Stimulated activated CD4-positive, alpha-beta T cell treated with anti-CD3 and anti-CD28 coated beads, Interleukin-4, amount 100 ng/mL, for 4 hours (primary cell): ENCODE measurements at places on chromosomes 1 and 21.
A peak's percentile ranks its signal among the peaks of the same experiment; 100 is the strongest.

DNA sequence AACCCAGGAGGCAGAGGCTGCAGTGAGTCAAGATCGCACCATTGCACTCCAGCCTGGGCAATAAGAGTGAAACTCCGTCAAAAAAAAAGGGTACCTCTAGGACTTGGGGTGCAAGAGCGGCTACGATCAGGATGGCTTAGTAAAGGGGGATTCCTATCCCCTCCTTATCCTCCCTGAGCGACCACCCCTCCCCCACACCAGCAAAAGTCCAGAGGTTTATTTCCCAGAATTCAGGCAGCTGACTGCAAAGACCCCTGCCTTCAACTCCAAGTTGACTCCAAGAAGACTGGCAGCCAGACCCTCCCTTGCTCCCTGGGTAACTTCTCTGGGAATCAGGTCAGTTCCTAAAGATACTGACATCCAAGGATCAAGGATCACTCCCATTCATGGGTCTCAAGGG lies 12.4 kb upstream of the PRDM16 start:
- DNase-seq = no peak

- no peak for DNase-seq
Observed at GRCh38 chr1:38027201-38028104, 14.9 kb downstream of the UTP11 start.

GRCh38 chr1:170562646-170563338 lies 30.8 kb downstream of the GORAB start:
- peak; percentile 29 for DNase-seq

- DNase-seq = no peak
Observed at GRCh38 chr1:208747979-208748378, 503.8 kb upstream of the PLXNA2 start.

GRCh38 chr1:217133958-217134856 lies 411.0 kb upstream of the ESRRG start:
- DNase-seq = no peak

- no peak for DNase-seq
Observed at GRCh38 chr1:198687429-198687828, 48.6 kb downstream of the PTPRC start.

- DNase-seq = no peak
Observed at GRCh38 chr1:27001570-27002360, 8.3 kb downstream of the TRNP1 start.

DNA sequence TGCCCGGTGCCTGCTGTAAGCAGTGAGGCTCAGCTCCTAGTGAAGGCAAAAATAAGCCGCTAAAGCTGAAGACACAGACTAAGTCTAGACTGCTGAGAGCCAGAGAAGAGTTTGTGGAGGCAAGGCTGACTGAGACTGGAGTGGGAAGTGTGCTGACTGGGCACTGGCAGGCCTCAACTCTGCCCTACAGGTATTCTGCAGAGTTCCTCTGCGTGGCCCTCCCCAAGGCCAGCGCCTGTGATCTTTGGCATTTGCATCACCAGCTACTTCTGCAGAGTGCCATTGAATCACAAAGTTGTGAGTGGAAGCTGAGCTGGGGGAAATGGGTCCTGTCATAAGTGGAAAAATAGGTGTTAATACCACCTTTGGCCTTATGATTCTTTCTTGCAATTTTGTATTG lies 905.7 kb downstream of the PLA2G4A start:
- no peak for DNase-seq

GRCh38 chr1:183607322-183607980 lies 17.2 kb upstream of the NCF2 start:
- no peak for DNase-seq

DNA sequence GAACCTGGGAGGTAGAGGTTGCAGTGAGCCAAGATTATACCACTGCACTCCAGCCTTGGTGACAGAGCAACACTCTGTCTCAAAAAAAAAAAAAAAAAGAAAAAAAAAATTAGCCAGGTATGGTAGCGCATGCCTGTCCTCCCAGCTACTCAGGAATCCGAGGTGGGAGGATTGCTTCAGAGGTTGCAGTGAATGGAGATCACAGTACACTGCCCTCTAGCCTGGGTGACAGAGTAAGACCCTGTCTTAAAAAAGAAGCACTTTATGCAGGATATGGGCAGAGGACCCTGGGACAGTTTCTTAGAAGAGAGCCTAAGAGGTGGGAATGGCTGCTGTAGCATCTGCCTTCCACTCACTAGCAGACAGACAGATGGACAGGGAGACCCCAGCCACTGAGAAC lies 23.0 kb downstream of the IQGAP3 start:
- DNase-seq = no peak

DNA sequence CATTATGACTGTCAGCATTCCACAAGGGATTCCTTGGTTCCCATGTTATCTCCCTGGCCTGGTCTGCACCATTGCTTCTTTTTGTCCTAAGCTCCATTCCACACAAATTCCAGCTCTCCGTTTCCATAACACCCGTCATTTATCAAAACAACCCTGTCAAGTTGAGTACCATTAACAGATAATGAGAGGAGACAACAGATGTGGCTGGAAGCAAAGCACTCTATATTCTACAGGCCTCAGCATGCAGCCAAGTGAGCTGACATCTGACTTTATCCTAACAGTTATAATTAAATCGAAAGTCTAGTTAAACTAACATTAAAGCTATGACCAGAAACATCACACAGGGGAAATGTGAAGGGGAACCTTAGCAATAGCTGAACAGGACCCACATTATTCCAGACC lies 110.4 kb downstream of the RERE start:
- no peak for DNase-seq

GRCh38 chr1:20192871-20193411 lies 6.6 kb upstream of the PLA2G2C start:
- no peak for DNase-seq

- no peak for DNase-seq
Observed at GRCh38 chr1:28421744-28422143, 52.2 kb downstream of the PHACTR4 start.

- DNase-seq = no peak
Observed at GRCh38 chr1:172720339-172720738, 61.4 kb downstream of the FASLG start.

DNA sequence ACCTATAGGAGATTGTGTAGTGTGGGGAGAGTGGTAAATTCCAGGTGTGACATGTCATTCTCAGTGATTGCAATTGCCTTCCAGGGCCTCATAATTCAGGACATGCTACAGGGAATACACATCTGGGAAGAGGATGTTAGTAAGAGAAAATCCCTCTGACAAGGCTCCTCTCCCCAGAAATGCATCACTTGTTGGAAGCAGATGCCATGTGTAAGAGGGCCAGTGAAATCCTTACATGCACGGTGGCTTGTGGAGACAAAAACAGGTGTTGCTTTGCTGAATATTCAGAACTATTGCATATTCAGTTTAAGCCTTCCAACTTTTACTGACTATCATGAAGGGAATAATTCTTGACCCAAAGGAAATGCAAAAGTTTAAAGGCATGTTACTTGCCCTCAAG lies 503.4 kb downstream of the NEGR1 start:
- no peak for DNase-seq

DNA sequence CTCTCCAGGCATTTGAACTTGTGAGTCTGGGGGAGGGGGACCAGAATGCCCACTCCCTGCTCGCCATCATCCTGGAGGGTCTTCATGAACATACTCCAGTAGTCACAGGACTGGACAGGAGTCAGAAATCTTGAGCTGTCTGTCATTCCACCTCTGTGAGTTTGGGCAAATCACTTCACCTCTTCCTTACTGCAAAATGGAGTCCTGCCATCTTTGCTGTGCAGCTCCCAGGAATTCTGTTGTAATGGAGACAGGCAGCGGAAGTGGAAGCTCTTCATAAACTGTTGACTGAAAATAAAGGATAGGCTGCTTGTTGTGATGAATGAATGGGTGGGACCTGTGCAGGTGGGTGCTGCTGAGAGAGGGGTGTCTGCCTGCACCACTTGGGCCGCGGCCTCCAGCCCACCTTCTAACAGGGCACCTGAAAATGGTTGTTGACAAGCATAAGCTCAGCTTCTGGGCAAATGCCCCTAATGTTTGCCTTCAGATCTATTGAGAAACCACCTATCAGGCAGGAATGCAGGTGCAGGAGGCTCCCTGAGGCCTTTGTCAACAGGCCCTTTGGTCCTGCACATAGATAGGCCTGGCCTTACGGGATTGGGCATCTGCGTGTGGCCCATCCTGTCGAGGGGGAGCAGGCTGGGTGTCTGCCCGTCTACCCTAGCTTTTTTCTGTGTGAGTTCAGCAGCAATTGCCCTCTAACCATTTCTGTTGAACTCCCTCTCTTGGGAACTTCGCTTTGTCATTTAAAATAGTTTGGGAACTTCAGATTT lies 321.0 kb downstream of the RPS6KC1 start:
- DNase-seq = no peak

GRCh38 chr1:6652986-6653385 lies 28.3 kb downstream of the THAP3 start:
- no peak for DNase-seq

DNA sequence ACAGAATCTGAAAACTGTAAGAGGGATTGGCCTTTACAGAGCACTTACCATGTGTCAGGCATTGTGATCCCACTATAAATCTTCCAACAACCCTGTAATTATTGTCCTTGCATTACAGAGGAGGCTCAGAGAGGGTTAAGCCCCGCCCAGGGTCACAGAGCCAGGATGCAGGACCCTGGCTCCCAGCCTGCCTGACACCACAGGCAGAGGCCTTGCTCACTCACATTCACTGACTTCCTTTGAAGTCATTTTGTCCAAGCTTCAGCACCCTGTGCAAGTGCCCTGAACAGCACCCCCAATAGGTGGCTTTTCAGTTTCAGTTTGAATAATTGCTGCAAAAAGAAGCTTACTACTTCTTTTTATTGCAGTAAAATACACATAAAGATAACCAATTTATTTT lies 256.8 kb upstream of the NFIA start:
- no peak for DNase-seq

DNA sequence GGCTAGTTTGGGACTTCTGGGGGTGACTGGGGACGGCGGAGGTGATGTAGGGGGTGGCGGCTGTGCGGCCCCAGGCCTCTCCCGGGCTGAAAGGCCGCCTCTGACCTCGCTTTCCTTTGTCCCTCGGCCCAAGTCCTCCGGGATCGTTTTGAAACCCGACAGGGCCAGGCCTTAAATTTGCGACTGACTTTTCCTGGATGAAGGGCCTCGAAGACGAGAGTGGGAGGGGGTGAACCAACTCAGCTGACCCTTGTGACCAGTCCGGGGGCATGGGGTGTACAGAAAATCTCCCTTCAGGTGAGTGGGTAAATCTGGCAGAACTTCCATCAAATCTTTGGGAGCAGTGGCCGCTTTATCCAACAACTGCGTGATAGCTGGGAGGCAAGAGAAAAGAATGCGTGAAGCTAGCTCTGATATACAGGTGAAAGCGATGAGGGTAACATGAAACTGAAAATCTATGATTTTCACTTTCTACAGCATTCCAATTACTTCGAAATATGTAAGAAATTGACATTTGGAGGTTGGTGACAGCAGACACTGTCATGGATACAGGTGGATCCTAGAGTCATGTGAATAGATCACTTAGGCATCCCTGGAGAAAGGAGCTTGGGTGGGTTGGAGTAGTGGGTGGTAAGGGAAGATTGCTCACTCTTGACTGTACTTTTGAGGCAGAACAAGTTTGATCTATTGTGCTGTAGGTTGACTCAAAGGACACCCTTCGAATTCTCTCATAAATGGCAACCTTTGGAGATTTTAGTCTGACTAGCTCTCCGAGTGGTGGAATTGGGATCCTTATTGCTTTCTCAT lies 885 bp downstream of the AHCYL1 start:
- DNase-seq = no peak

DNA sequence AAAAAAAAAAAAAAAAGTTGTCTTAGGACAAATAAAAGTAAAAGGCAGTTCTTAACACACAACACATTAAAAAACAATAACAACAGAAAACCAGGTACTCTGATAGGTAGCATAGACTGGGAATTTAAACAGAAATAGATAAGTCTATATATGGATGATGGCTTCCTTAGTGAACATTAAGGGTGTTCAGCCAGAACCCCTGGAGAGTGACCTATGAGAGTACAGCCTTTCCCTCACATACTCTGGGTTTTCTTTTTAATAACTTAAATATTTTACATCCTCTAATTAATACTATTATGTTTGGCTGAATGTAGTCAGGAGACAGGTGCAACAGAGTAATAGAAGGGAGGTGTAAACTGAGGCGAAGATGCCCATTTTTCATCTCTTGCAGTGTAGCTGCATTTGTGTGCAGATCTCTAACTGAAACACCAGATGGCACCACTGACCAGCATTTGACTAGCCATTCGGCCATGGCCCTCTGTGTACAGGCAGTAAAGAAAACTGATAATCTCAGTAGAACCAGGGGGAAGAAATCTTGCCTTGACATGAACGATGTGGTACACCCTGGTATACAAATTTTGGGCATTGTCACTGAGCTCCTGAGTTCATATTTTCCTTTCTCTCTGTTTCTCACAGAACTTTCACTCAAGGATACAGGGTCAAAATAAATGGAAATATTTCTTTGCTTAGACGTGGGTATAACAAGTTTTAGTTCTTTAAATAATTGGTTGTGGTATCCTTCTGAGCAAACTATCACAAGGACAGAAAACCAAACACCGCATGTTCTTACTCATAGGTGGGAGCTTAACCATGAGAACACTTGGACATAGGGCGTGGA lies 7.6 kb downstream of the TTF2 start:
- peak; percentile 24 for DNase-seq

GRCh38 chr1:235625340-235625739 lies 24.2 kb downstream of the GNG4 start:
- no peak for DNase-seq

DNA sequence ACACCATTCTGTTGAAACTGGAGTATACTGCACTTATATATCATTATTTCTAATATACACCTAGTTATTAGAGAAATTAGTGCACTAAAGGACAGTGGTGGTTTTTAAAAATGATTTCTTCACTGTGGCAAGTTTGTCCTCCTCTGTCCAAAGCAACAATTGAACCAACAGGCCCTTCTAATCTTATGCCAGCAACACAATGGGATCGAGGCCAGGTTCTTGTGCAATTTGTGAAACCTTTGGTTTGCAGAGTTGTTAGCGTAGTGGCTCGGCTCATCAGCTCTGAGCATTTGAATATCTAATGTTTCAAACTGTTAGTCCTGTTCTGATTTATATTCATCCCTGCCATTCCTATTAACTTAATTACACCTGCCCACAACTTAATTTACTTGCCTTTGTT lies 9.9 kb upstream of the LRRC39 start:
- DNase-seq = no peak

GRCh38 chr1:209870151-209870831 lies 42.5 kb downstream of the UTP25 start:
- DNase-seq = no peak

GRCh38 chr1:23526329-23527041 lies 4.5 kb downstream of the E2F2 start:
- DNase-seq = no peak

- no peak for DNase-seq
Observed at GRCh38 chr1:68516066-68516465, 19.2 kb upstream of the DEPDC1 start.

- no peak for DNase-seq
Observed at GRCh38 chr21:28857752-28858151, 134.9 kb downstream of the LTN1 start.
